Renal cortical epithelial cell (primary cell): ENCODE measurements at places on chromosomes 5 and 9.

GRCh38 chr5:108700930-108701329 is 46.8 kb upstream of the FER start:
- DNase-seq: no peak

DNA sequence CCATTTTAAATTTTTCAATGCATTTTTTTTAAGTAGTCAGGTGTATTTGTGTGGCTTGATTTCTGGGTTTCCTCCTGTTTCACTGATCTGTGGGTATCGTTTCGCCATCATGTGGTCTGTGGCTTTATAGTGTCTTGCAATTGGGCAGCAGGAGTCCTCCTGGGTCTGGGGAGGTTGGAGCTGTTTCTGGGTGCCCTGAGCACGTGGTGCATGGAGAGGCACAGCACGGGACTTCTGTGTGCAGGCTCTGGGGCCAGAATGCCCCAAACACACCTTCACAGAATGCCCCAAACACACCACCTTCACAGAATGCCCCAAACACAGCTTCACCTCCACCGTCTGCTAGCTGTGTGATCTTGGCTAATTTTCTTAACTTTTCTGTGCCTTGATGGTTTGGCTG is 82.6 kb upstream of the COL5A1 start:
- DNase-seq: no peak

DNA sequence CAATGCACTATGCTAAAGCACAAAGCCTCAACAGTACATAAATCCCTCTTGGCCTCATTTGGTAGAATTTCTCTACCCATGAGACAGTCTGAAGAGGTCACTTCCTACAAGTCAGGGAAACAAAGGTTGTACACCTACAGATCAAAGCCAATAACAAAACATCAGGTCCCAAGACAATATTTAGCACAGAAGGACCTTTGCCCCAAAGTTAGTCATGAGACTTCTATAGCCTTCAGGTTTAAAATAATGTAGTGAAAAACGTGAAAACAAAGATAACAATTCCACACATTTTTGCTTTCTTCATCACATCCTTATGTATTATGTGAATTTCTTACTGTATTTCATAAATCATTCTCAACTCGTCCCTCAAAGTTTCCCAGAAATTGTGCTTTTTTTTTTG is 15.8 kb downstream of the AFF4 start:
- DNase-seq: no peak

DNA sequence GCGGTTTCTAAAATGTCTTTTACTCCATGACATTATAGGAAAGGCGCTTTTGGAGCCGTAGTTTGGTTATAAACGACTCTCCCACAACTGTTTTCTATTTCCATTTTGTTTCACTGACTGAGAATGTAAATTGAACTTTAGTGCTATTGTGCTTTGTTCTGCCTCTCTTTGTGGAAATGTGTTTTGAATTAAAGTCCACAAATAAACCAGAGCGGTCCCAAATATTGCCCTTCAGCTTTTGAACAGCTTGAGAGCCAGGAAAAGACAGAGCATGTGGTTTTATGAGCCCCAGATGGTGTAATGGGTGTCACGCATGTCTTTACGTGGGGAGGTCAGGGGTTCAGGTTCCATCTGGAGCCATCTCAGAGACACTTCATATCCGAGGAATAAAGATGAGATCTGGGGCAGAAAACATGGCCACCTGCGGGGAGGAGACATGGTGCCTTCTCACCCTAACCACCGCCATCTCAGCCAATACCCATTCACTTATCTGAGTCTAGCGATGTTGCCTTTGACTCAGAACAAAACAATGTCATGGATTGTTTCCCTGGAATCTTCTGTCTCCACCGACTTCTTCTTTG is 42.5 kb upstream of the ROR2 start:
- no peak for DNase-seq
